Activated CD8-positive, alpha-beta T cell treated with anti-CD3 and anti-CD28 coated beads, Interleukin-2, amount 10 ng/mL, durations not matched to agents 7 days and 5 days (primary cell): ENCODE measurements at places on chromosomes 3 and 15. TPM values are rescaled to one million over a fixed set of nuclear protein-coding genes. Genes with fewer than 3 reads are reported as not detected.

Gene TRH
- total RNA-seq, result not detected

Gene ISLR
- total RNA-seq, result not detected

Gene RAB6B
- 0.68 TPM for total RNA-seq

Gene ROPN1B
- total RNA-seq, result not detected

Gene SLC22A14
- not detected for total RNA-seq

Gene CDHR4
- total RNA-seq, result not detected

Gene ACKR2
- 2.3 TPM for total RNA-seq

Gene PBRM1
- 91.8 TPM for total RNA-seq

Gene ATP10A
- total RNA-seq, result 53.8 TPM

Gene EXD1
- not detected for total RNA-seq

Gene VEPH1
- not detected for total RNA-seq

Gene NOX5
- total RNA-seq, result not detected

Gene STARD9
- total RNA-seq, result 12.8 TPM

DNA sequence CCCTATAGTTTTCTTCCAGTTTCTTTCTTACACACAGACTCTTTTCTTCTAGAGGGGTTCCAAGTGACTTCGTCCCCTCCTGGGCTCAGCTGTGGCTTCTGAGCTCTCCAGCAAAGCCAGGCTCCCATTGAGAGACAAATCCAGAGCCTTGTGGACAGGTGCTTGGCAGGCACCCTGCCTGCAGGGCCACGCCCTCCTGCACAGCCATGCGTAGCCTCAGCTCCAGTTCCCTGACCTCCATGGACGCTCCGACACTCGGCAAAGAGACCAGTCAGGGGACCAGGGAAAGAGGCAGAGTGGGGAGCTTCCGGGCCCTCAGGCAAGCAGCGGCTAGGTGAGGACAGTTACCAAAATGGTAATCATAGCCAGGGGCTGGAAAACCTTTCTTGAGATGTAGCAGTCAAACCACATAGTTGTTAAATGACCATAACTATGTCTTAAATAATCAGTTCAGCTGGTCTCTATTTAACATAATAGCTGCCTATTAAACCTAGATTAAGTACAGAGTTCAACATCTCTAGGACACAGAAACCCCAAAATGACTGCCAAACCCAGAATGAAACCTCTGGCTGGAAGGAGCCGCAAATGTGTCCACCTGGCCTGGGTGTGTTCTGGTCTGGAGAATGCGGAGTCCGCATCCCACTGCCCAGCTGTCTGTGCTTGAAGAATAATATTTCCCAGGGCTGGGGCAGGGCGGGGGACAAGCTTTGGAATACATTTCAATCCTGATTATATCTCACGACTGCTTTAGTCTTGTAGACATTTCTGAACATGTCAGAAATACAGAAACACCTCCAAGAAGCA lies 69.3 kb upstream of the RGMA start:
- DNase-seq, result no peak

DNA sequence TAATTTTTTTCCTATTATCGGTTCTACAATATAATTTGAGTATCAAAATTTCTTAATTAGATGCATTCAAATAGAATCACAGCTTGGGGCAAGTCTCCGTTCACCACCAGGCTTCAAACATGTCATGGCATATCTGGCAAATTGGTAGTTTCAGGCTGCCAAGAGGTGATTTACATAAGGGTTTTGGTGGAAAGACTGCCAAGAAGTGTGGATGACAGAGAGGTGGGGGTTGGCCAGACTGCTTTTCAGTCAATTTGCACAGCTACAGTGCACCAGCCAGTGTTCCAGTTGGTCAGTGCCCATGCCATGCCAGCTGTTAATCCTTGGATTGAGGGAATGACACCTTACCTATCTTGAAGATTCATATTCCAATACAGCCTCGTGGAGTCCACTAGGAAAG lies 8.4 kb upstream of the GSK3B start:
- no peak for DNase-seq

GRCh38 chr3:159609625-159610024 lies 379.0 kb upstream of the IL12A start:
- DNase-seq, result no peak

DNA sequence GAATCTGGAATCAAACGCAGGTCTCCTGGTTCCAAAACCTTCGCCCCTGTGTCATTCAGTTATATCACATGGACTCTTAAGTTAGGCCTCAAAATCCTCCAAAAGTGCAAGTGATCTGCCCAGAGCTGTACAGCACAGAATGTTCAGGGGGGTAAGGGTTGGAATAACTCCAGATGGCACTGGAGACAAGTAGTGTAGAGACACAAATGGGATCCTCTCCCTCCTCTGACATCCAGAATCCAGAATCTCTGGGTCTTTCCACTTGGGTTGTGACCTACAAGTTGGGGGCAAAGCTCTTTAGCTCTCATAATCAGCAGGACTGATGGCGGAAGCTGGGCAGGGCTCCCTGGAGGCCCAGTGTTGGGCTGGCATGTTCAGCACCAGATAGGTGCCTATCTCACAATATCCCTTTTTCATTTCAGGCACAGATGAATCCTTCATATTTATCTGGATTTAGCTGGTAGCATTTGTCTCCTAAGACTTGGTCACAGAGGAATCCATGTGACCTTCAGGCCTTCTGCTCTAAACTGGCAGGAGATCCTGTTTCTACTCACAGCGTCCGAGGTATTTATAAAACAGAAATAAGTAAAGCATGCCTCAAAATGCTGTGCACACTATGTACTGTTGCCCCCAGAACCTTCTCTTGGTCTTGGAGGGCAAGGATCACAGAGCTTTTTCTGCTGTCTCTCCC lies 15.4 kb downstream of the ABHD2 start:
- DNase-seq, result no peak

GRCh38 chr15:55879181-55879580 lies 114.2 kb downstream of the NEDD4 start:
- DNase-seq, result no peak

DNA sequence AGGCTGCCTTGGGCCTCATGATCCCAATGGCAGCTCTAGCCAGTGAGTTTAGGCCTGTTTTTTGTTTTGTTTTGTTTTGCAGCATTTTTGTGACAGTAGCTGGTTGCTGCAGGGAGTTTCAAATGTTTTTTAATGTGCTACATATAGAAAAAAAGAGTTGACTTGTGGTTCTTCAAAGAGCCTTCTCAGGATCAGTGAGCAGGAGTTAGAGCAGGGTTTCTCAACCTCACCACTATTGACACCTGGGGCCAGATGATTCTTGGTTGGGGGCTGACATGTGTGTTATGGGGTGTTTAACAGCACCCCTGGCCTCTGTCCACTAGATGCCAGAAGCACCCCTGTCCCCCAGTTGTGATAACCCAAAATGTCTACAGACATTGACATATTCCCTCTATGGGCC lies 17.9 kb downstream of the APH1B start:
- no peak for DNase-seq

- peak; percentile 81 for DNase-seq
Measured at GRCh38 chr3:9946112-9947024, 5.8 kb downstream of the PRRT3 start.

- DNase-seq, result no peak
Measured at GRCh38 chr3:106114220-106114619, 245.4 kb upstream of the CBLB start.

DNA sequence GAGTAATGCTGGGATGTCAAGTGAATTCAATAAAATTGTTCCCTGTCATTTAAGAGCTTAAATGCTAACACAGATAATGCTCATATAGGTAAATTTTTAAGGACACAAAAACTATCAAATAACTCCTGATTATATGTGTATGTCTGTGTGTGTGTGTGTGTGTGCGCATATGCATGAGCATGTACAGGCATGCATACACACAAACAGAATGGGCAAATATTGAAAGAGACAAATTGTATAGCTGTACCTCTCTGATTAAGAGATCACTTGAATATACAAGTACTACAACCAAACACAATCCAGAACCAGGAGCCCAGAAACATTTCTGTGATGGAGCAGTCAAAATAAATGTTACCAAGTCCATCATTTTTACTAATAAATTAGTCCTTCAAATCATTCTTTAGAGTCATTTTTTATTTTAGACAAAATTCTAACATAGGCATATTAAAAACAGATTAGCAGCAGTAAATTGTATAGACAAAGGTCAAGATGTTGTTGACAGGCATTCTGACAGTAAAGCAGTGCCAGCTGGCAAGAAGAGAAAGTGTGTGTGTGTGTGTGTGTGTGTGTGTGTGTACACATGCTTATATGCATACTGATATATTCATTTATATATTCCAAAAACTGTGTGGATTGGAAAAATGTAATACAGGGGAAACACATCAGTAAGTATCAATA lies 145.3 kb downstream of the CD47 start:
- DNase-seq, result no peak

DNA sequence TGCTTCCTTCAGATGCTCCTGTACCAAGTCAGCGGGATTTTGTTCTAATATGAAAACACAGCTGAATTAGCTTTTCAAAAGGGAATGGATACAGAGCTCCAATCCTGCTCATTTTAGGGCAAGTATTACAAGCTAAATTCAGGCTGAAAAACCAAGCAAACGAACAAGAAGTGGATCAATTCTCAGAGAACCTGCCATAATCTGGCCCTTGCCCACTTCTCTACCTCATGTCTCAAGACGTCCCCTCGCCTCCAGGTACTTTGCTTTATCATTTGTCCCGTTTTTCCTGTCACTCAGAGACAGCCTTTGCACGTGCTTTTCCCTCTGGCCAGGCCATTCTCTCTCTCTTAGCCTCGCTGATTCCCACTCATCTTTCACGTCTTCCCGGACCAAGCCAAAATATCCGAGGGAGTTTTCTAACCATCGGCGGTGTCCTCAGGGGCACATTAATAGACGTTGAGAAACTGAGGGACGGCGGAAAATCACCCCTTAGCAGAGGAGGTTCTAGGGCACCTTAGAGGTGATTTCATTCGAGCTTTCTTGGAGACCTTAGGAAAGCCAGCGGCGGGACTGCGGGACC lies 654 bp downstream of the SUSD5 start:
- no peak for DNase-seq

GRCh38 chr15:70863450-70864218 lies 9.7 kb upstream of the LARP6 start:
- no peak for DNase-seq

- DNase-seq, result no peak
Measured at GRCh38 chr15:80496096-80496495, 91.9 kb downstream of the ARNT2 start.

- DNase-seq, result no peak
Measured at GRCh38 chr3:33803894-33804526, 5.6 kb downstream of the PDCD6IP start.

GRCh38 chr15:31293655-31294054 lies 33.0 kb upstream of the KLF13 start:
- no peak for DNase-seq

- peak; percentile 77 for DNase-seq
Measured at GRCh38 chr3:124559846-124560574, 170.2 kb upstream of the UMPS start.

- DNase-seq, result no peak
Measured at GRCh38 chr3:36965440-36965839, 20.6 kb upstream of the TRANK1 start.

GRCh38 chr3:123640740-123641462 lies 56.0 kb upstream of the HACD2 start:
- DNase-seq, result no peak

DNA sequence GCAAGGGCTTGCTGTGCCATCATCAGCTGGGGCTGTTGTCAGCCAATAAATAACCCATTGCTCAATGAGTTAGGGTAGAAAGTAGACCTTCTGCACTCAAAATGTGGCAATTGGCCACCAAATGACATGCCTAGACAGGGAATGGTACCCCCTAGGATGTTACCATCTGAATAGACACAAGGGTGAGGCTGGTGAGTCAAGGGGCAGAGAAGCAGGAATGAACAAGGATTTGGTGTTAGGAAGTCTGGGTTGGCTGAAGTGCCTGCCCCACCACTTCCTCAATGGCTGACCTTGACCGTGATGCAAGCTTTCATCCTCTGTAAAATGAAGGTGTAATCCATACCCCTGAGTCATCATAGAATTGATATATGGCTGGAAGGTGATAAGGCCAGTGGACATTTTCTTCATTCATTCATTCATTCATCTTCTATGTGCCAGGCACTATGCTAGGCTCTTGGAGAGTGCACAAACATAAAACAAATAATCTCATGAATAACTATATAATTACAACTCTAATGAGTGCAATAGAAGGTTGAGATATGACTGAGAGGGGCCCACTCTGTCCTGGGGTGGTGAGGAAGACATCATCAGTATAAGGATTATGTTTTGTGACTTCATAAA lies 4.4 kb upstream of the CA12 start:
- no peak for DNase-seq

GRCh38 chr15:68391121-68391520 lies 40.8 kb downstream of the ITGA11 start:
- DNase-seq, result no peak

DNA sequence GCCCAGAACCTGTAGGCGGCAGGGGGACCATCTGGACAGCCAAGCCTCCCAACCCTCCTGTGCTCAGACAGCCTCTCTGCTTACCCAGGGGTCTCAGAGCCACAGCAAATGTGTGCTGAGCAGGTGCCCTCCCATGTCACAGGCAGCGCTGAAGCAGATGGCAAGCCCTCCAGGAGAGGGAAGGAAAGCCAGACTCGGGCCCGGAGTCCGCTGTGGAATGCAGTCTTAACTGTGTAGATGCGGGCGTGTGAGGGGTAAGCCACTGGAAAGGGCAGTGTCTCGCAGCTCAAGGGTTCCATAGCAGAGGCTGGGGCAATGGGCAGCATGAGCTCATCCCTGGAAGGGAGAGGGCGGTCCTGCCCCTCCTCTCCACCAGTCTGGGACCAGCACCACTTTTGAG lies 45.6 kb downstream of the UMPS start:
- no peak for DNase-seq

DNA sequence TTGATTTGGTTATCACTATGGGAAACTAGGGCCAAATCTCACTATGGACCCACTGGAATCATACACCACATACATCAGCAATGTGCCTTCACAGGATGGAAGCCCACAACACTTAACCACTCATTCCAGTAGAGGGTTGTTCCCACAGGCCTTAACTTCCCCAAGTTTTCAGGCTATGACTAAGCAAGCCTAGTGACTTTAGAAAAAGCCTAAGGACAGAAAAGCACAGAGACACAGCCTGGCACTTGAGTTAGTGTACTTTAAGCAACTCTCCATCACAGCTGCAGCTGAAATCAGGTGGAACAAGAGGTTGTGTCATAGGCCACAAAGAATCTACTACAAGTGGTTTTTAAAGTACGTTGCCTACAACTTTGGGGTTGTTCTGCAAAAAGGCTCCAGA lies 128.7 kb downstream of the LRRN1 start:
- DNase-seq, result no peak

GRCh38 chr3:100354850-100355249 lies 20.3 kb downstream of the NIT2 start:
- no peak for DNase-seq

GRCh38 chr3:143977341-143978262 lies 6.0 kb downstream of the DIPK2A start:
- no peak for DNase-seq

- no peak for DNase-seq
Measured at GRCh38 chr15:53128652-53129051, 338.5 kb upstream of the ONECUT1 start.

GRCh38 chr3:120824613-120825012 lies 82.1 kb downstream of the GTF2E1 start:
- DNase-seq, result no peak

DNA sequence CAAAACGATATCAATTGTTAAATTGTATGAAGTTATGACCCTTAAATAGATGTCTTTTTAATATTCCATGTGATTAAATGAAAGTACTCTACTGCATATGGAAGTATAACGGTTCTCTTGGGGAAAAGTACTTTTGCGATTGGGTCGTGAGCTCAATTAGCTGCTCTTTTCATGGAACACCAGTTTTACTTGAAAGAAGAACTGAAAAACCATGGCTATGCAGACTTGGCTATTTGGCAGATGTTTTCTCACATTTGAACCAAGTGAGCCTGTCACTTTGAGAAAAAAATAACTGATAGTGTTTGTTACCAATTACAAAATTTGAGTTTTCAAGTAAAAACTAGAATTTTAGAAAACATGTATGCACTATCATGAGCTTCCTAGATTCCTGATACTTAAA lies 5.9 kb upstream of the INAFM2 start:
- no peak for DNase-seq
